Caudate nucleus (tissue), 63 donors: ENCODE measurements at places on chromosomes 4 and X.

GRCh38 chr4:146023334-146023967 is 84.8 kb upstream of the ZNF827 start:
- DNase-seq: no peak

GRCh38 chr4:113784497-113785250 is 23.1 kb upstream of the CAMK2D start:
- no peak for DNase-seq

DNA sequence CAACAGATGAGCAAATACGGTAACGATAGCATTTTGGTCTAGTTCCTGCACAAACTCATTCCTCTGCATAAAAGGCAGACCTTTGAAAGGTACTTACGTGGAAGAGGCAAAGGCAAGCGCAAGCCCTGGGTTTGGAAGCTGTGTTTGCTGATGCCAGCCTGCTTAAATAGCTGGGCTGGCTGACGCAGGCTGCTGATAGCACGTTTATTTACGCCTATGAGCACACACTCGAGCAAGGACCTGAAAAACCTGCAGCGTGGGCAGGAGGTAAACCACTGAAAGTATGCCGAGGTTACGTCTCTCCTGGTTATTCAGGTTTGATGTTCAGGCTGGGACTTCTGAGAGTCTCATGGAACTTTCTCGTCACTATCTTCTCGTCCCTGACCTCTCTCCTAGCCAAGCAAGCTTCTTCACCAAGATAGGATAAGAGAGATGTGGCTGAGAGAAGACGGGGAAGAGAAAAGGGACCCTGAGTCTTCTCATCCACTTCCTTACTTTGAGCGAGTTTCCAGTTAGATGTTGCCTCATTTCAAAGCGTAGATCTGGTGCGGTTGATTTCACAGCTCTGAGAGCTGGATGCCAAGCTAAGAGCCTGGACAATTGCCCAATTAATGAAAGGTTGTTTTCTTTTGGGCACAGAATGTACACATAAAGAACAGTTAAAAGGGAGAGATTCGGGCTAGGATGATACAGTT is at the start of gene HOPX:
TSS of gene HOPX (minus strand) at position 139 of the 695 bp plus-strand sequence. CDS start 23,480 bp downstream, outside the sequence.
- DNase-seq: no peak

DNA sequence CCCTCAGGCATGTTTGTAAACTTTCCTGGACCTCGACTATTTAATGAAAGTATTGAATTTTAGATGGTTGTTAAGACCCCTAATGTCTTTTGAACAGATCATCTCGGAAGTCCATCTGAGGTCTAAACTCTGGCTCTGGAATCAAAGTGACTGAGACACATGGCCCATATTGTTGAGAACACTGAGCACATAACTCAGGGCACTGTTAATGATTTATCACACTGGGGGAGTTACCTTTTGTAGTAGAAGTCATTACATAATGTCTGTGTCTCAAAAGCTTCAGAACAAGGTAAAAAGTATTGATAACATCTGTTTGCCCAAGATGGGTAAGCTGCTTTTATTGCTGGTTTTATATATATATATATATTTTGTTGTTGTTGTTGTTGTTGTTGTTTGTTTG is 103.4 kb upstream of the HS3ST1 start:
- no peak for DNase-seq

DNA sequence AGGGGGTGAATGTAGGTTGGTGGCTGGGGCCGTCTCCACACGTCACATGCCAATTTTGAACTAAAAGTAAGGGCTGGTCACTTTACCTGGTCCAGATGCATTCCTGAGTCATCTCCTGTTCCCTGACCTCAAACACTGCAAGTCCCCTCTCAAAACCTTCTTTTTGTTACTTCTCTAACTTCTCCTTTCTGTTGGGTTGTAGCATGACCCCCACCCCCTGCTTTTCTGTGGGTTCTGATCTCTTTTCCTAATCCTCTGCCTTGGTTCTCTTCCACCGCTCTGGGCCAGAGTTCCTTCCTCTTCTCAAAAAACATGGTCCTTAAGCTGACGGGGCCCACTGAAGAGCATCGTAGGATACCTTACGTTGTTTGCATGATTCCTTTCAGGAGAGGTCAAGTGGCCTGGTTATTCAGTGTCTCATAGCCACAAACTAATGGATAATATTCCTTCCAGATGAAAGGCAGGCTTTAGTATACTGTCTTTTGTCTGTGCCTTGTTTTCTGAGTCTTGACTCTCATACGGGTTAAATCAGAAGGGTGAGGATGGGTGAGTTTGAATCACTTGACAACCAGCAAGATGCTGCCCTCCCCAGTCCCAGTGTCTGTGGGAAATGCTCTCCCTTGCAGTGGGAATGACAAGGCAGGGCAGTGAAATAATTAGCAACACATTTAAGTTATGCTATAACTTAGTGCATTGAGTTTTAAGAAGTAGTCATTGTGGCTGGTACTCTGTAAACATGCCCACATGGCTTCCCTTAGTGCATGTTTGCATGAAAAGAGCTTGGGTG is 15.1 kb downstream of the SMS start:
- no peak for DNase-seq

- no peak for DNase-seq
Measured at GRCh38 chr4:72390409-72390808, 178.6 kb downstream of the ADAMTS3 start.

DNA sequence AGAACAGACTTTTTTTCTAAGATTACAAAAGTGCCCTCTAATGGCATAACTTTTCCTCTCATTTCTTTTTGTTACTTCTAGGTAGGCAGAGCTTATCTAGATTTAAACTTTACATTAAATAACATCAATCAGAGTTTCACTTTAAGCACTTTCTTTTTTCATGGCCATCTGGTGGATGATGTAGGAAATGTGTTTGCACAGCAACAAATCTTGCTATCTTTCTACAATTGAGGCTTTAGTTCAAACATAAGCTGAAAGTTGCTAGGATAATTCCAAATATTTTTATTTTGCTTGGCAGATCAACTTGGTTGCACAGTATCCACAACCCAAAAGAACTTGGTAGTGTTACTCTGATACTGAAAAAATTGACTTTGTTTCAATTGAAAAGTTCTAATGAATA is 22.0 kb downstream of the NDNF start:
- no peak for DNase-seq
